ENCODE measurements at places on chromosomes 1 and 21.

- DNase-seq: peak; percentile 68
These were observed 3.3 kb upstream of the CNR2 start for GRCh38 chr1:23916209-23917131.

GRCh38 chr1:165235777-165236291, 120.7 kb downstream of the LMX1A start:
- peak; percentile 99 for DNase-seq

GRCh38 chr1:72530646-72531045, 248.3 kb upstream of the NEGR1 start:
- DNase-seq: no peak

GRCh38 chr1:209062081-209062620, 521.4 kb upstream of the CAMK1G start:
- DNase-seq: no peak

DNA sequence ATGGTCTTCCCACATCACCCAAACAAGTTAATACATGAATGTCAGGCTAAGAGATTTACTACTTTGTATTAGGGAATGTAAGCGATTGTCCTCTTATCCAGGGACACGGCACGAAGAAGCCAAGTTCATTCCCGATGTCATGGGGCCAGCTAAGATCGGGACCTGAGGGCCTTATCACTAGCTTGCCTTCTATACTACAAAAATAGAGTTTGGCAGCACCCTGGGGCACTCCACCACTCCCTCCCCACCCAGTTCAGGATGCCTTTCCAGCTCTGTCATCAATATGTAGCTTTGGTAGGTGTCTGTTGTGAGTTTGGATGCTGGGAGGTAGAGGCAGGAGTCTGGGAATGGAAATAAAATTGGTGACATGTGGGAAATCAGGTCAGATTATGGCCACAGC, 197.5 kb downstream of the ATG4C start:
- DNase-seq: no peak

GRCh38 chr1:68328490-68328889, 96.2 kb upstream of the WLS start:
- no peak for DNase-seq

DNA sequence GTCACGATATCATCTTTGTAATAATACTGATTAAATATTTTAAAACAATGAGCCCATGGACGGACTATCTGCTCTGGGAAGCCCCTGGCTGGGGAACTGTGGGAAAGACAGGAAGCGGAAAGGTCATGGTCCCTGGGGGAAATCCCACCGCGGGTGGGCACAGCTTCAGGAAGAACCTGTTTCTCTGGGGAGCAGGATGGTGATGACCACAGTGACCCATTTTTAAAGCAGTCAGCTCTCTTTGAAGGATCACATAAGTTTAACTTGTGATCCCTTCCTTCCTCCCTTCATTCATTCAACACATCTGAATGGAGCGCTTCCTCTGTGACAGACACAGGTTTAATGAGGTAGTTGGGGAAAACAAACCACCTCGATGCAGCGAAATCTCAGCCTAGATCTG, 73.0 kb downstream of the DHRS3 start:
- DNase-seq: no peak

GRCh38 chr1:87108814-87109411, 194.5 kb downstream of the HS2ST1 start:
- no peak for DNase-seq

GRCh38 chr1:3610527-3611169, 660 bp downstream of the MEGF6 start:
- peak; percentile 54 for DNase-seq

DNA sequence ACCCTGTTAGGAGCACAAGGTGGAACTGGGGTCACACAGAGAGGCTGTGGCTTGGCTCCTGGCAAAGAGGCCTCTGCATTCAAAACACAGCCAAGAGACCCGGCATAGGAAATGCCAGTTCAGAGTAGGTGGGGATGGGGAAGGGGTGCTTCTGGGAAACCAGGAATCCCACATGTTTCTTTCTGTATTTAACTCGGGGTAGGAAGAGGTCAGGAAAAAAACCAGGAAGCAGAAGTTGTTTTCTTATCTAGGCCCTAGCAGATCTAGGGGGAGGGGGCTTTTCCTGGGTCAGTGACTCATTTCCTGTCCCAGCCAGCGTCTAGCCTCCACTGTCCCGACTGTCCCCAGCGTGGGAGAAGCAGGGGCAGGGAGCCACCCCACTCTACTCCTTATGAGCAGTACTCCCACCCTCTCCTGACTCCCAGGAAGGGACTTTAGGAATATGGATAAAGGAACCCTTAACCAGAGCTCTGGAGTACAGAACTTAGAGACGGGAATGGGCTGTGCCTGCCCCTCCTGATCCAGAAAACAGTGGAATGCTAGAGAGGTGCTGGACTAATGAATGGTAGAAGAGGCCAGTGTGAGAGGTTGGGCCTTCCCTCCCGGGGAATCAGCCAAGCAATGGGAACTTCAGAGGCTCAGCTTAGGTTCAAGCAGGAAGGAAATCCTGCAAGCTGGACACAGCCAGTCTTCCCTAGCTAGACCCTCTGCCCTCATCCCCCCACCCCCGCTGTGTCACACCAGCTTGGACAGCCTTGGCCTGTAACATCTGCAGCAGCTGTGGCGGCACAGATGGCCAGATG, 5.7 kb downstream of the FHL3 start:
- DNase-seq: peak; percentile 9

- DNase-seq: no peak
These were observed 187.6 kb upstream of the VAMP3 start for GRCh38 chr1:7583291-7584096.

Data from NCI-H69 (cell line).